ENCODE measurements at places on chromosomes 1 and 21.

GRCh38 chr21:41847066-41847804 lies 31.9 kb downstream of the PRDM15 start:
- DNase-seq = no peak

- no peak for DNase-seq
These were observed 682.4 kb downstream of the ADGRL2 start for GRCh38 chr1:82483146-82483545.

DNA sequence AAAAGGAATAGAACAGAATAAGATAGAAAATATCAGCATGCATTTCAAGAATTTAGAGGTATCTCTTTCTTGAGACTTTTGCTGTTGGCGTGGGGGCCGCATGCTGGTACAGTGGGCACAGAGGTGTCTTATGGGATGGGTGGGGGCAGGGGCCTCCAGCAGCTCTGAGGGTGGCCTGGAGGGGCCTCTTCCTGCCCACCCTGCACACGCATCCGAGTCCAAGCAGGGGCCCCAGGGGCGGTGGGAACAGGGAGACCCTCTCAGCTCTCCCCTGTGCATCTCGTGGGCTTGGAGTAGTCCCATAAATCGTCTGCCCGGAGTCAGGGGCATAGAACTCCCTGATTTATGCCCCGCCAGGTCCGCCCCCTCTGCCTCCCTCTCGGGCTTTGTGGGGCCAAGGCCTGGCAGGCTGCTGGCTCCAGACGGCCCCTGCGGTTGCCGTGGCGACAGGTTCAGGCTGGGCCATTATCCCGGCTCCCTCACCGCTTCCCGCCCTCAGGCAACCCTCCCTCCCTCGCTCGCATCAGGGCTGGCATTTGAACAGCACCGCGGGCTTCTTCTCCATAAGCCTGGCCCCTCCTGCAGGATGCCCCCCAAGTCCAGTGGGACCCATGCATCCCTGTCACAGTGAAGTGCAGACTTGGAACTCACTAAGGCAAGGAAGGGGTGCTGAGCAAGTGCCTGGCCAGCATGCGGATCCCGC lies 133.2 kb upstream of the ZBTB40 start:
- DNase-seq = peak; percentile 90

DNA sequence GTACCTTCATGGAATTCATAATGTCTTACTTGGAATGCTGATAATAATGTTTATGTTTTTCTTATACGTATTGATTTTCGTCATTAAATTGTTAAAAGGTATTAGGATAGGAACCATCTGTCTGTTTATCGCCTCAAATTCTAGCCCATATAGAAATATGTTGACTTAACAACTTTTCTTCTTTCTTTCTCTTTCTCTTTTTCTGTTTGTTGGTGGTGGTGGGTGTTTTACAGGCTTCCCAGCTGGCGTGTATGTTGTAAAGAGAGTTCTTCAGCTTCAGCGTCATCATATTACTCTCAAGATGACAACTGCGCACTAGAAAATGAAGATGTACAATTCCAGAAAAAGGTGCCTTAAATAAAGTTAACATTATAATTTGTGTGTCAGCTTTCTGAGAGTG lies 18.3 kb downstream of the SUCO start:
- no peak for DNase-seq

GRCh38 chr1:226443439-226443838 lies 35.5 kb upstream of the PARP1 start:
- DNase-seq = no peak

DNA sequence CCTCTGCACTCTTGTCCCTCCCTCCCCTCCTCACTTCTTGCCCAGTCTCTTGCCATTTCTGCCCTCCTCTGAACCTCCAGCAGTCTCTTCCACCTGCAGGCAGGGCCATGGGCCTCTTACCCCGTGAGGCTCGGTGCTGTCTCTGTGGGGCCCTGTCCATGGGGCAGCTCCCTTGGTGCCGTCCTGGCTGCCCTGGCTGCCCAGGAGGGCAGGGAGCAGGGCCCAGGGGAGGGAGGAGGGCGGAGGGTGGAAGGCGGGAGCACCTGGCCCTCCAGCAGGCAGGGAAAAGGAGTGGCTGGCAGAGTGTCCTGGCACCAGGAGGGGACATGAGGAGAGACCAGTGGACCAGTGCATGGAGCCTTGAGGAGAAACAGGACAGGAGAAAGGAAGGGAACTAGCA lies at the start of gene RORC:
Gene RORC, minus strand, starts transcription at position 198 of the 400 bp plus-strand sequence. Its CDS starts 38 bp downstream, at position 160.
- no peak for DNase-seq

GRCh38 chr1:36913484-36914060 lies 120.7 kb downstream of the GRIK3 start:
- DNase-seq = peak; percentile 50

GRCh38 chr1:12552951-12553921 lies 64.8 kb downstream of the DHRS3 start:
- peak; percentile 65 for DNase-seq

DNA sequence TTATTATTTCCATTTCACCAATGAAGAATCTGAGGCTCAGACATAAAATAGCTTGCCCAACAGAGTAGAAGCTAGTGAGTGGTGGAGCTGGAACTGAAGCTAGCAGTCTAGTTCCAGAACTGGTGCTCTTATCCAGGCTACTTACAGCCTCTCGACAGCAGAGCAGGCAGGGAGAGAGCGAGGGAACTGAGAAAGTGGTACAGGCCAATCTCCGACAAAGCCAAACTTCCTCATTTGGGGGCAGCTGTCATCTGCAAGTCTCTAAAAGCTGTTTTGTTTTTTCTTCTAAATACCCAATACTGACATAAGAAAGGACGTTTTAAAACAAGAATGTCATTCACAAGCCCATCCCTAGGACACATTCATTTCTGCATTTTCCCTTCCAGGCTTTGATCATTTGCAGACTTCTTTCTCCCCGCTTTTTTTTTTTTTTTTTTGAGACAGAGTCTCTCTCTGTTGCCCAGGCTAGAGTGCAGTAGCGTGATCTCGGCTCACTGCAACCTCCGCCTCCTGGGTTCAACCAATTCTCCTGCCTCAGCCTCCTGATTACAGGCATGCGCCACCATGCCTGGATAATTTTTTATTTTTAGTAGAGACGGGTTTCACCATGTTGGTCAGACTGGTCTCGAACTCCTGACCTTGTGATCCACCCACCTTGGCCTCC lies 20.0 kb downstream of the YIPF1 start:
- no peak for DNase-seq

GRCh38 chr1:215210167-215210566 lies 127.6 kb downstream of the KCNK2 start:
- DNase-seq = peak; percentile 9

GRCh38 chr1:245810789-245811337 lies 656.1 kb downstream of the KIF26B start:
- peak; percentile 48 for DNase-seq

Data from eye (tissue), 1 donor.